Lower leg skin (tissue), 4 donors: ENCODE measurements at places on chromosomes 11 and 22.

- DNase-seq, result no peak
These were observed 325.7 kb upstream of the C11orf87 start for GRCh38 chr11:109096266-109096665.

- DNase-seq, result no peak
These were observed 9.8 kb downstream of the PRMT3 start for GRCh38 chr11:20397281-20397680.

DNA sequence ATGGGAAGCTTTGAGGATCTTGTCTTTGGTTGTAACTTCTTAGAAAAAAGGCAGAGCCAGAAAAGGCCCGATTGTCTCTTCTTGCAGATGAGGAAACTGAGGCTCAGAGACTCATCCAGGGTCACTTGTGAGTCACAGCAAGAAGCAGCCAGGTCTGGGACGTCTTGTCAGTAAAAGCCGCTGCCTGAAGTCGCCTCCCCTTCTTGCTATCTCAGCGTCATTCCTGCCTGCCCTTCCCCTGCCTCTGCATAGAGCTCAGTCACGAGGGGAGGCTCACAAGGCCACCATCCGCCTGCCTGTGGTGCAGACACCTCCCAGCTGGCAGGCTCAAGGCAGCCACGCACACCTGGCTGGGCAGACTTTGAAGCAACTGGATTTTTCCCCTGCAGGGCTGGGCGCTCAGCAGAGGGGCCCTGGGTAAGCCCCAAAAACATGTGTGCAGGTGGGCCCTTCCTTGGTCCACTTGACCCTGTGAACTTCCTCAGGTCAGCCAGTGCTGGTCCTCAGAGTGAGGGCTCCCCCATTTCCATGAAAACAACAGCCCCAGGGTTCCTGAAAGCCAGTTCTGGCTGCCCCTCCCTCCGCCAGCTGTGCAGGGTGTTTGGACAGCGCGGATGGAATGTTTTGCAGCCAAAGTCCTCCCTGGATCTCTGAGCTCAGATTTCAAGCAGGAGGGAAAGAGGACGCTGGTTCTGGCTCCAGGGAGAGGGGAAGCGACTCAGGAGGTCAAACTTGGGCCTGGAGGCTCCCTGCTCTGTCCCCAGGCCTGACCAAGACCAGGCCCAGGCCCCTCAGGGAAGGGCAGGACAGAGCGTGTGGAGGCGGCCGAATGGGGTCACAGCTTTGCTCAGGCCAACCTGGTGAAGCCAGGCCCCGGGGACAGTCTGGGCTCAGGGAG is 6.0 kb upstream of the RAB3IL1 start:
- peak; percentile 97 for DNase-seq

- DNase-seq, result no peak
These were observed 104.3 kb upstream of the SYT13 start for GRCh38 chr11:45390407-45390806.

DNA sequence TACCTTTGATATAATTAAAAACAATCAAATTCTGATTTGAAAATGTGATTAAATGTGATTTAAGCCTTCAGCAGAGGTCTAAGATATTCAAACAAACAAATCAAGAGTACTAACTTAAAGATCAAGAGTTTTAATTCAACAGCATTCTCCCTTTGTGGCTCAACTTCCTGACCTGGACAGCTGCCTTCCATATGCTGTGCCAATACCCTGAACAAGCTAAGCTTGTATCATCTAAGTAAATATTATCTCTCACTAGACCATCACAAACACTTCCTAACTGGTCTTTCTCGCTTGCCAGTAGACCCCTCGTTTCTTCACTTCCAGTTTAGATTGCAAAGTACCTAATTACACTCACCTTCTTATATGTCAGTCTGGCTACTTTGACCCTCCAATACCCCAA is 35.9 kb upstream of the P4HA3 start:
- no peak for DNase-seq

DNA sequence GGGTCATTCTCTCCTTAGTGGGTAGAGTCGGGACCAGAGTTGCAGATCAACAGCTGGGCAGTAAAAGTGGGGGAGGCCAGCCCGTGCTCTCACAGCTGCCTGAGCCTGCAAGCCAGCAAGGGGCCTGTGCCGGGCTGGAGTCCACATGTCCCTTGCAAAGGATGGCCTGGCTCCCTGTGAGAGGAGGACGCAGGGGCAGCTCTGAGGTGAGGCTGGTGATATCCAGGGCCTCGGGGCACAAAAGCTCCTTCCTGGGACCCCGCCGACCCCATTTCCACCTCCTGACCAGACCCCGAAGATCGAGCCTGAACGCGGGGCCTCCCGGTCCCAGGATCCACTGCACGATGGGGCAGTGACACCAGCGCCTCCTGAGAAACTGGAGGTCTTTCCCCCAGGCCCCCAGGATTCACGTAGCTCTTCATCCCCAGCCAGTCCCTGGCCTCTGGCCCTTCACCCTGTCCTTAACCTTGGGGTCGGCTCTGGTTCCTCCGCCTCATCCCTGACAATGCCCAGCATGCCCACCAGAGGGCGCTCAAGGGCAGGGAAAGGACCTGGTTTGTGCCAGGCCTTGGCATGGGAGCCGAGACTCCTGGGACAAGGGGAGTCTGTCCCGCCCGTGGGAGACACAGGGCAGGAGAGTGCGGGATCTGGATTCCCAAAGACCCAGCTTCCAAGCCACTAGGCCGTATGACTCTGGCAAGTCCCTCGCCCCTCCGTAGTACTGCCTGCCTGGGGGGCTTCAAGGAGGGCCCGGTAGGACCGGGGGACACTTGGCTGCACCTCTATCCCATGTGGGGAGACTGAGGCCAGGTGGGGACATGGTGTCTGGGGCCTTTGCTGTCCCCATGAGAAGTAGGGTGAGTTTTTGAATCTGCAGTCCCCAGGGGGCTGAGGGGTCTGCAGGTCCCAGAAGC is 17.8 kb upstream of the WNT7B start:
- DNase-seq, result peak; percentile 80

GRCh38 chr11:2869561-2870427 is 15.8 kb downstream of the CDKN1C start:
- no peak for DNase-seq

DNA sequence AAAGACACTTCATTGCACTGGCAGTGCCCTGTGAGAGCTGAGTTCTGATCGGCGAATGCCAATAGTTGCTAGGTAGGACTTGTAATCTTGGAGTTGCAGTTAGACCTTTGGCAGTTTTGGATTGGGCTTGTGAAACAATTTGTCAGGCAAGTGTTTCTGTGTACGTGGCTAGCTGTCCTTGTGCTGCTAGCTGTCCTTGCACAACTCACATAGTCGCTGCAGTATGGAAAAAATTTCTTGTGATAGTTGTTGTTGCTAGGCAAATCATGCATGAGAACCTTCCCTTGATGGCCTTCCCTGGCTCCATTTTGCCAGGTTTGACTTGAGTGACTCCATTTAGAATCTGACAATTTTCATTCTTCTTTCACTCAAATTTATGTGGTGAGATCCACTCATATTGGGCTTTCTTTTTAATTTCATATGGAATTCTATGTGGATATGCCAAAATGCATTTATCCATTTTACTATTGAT is 140.7 kb downstream of the APIP start:
- no peak for DNase-seq

GRCh38 chr11:8638300-8638699 is 44.2 kb downstream of the TRIM66 start:
- peak; percentile 26 for DNase-seq

DNA sequence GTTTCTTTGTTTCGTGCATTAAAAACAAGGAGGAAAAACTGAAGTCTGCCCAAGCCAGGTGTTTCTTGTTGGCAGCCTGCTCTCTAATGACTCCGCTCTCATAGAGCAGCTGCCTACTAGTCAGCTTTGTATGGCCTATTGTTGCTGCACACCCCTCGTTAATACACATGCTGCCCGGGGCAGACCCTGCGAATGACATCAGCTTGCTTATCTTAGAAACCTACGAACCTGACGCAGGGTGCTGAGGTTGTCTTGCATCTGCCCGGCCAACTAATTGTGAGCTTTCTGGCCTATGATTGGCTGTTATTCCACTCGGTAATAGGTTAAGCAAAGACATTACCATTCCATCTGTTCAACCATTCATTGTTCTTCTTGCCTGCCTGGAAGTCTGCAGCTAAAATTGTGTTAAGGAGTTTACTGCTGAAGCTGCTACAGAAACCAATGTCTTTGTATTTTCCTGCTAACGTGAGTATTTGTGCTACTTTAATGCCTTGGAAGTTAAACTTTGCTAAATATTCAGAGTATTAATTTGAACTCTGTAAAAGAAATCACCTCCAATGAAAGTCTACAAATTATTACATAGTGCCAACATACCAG is 37.5 kb downstream of the ZC3H12C start:
- no peak for DNase-seq

DNA sequence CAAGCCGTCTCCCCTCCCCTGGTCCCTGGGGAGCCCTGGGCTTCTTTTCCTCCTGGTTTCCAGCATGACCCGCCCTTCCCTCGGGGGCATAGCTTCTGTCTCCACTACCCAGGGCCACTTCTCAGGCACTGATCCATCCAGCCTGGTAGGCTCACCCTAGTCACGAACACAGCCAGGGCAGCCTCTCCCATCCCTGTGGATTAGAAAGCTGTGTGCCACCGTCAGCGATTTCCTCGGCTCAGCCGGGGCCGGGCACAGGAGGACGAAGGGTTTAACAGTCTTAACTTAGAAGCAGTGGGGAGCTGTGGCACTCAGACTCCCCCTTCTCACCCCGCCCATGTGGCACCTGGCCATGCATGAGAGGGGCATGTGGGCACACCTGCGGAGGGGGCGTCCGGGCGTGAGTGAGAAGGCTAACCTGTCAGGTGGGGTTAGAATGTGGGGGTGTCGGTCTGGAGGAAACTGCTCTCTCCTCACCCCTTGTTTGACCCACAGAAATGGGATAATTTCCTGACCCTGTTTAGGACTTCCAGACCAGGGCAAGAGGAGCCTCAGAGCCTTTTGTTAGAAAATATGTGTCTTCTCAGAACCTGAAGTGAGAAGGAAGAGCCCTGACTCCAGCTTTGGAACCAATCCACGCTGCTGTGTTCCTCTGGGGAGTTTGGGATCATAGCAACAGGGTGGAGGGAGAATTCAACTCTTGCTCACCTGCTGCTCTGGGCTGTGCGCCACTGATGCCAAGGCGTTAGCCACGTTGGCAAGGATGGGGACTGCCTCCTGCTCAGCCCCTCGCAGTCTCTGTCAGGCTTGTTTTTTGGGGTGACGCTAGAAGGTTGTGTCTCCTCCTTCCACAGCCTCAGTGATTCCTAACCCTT is 14.6 kb downstream of the GLB1L2 start:
- peak; percentile 77 for DNase-seq

DNA sequence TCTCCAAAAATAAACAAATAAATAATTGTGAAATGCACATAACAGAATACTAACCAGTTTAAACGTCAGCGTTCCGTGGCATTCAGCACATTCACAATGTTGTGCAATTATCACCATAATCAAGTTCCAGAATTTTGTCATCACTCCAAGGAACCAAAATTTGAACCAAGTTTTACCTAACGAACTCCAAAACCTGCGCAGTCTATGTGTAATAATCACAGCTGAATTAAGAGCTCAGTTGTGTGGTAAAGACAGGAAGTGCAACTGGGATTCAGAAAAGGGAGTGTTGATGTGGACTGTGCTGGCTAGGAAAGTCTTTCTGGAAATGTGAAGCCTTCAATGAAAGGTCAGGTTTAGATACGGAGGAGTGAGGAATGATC is 5.4 kb upstream of the MCAM start:
- DNase-seq, result no peak

DNA sequence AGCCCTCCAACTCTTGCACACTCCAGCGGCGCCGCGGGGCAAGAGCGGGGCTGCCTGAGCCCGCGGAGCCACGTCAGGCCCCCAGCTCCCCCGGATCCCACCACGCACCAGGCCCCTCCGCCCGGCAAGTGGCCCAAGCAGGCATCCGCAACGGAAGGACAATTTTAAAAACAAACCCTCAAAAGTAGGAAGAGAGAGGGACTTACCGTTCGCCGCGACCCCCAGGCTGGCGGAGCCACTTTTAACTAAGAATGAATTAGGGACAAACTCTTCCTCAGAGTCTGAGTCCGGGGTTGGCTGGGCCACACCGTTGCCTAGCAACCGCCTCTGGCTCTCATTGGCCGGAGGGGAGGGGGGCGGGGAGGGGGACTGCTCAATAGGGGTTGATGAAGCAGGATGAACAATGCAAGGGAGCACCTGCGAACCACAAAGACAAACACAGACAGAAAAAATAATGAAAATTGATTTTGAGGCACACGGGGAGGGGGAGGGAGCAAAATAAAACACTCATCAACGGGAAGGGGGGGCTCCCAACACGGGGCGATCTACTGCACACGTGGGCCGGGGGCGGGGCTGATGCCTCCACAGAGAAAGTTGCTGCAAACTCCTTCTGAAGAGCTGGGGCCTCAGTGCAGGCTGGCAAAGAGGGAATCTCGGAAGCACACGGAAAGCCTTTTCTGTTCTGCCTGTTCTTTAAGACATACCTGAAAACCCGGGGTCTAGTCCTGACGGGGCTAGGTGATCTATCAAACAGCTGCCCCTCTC is 387.5 kb upstream of the NARS2 start:
- peak; percentile 68 for DNase-seq

DNA sequence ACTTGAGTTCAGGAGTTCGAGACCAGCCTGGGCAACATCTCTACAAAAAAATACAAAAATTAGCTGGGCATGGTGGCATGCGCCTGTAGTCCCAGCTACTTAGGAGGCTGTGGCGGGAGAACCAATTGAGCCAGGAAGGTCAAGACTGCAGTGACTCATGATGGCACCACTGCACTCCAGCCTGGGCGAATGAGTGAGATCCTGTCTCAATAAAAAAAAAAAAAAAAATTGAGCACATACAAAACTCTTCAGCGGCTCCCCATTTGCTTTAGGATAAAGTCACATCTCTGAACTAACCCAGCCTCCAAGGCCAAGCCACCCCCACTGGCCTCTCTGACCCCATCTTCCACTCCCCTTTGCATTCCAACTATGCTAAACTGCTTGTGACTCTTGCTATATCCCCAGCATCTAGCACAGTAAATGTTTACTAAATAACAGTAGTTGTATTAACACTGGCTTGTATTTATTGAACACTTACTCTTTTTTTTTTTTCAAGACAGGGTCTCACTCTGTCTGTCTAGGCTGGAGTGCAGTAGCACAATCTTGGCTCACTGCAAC is 28.9 kb downstream of the CREB3L1 start:
- no peak for DNase-seq

DNA sequence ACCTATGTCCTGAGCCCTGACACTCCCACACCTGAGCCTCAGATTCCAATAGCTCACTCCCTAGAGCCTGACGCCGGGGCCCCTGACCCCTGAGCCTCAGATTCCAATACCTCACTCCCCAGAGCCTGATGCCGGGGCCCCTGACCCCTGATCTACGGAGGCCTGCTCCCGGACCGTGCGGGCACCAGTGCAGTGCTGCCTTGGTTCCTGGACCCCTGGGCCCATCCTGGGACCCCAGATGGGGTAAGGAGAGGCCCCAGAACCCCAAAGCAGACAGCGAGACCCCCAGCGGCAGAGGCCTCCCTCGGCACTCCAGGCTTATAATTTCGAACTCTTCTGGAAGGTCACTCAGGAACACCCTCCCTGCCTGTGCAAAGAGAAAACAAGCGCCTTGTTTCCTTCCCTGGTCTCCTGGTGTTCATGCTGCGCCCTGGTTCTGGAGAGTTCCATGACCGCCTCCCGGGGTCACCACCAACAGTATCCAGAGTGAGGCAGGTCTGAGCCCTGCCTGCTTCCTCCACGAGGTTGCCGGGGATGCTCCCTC is 7.5 kb downstream of the SUSD2 start:
- DNase-seq, result no peak
